ENCODE measurements at places on chromosomes 7 and 10. TPM values are rescaled to one million over a fixed set of nuclear protein-coding genes. Genes with fewer than 3 reads are reported as not detected.
A peak's percentile ranks its signal among the peaks of the same experiment; 100 is the strongest.

The HSPA14 gene
- total RNA-seq: 23.1 TPM

DNA sequence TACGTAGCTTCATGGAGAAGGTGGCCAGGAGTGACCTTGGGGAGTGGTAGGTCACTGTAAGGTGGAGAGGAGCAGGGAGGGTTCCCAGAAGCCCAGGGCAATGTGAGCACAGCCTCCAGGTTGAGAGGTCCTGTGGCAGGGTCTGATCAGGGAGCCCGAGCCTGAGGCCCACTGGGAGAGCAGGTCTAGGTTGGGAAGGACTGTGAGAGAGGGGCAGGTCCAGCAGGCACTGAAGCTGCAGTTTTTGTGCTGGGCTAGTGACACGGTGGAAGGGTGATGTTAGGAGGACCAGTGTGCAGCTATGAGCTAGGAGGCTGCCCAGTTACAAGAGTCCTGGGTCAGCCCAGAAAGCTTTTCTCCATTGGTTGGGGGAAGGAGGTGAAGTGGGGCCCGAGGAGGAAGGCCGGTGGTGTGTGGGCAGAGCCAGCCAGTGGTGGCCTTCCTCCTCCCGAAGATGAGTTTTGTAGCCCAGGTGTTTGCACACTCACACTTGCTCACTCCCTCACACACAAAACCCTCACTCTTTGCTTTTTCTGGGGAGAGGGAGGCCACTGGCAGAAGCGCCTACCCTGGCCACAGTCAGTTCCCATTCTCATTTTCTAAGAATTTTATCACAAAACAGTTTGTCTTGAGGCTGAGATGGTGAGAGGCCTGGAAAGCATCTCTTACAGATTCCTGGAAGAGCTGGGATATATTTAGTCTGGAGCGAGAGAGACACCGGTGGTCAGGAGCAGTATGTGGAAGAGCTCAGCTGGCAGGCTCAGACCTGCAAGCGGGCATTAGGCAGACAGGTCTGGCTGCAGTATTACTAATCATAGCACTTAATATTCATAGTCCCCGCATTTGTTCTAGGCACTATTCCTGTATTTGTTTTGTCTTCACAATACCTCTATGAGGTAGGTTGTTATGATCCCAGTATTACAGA is 57.1 kb downstream of the ZNF467 start:
- H3K4me3 ChIP-seq: peak overlapping the region; percentile 1
- no peak for DNase-seq
- peaks cover 17% of the 10 kb centered on the region for H3K4me1 ChIP-seq
- H3K27me3 ChIP-seq: no peaks in the 10 kb centered on the region

- H3K4me3 ChIP-seq: no peak overlapping the region
- H3K4me1 ChIP-seq: no peaks in the 10 kb centered on the region
- DNase-seq: no peak
- H3K27ac ChIP-seq: no peak overlapping the region
- no peaks in the 10 kb centered on the region for H3K36me3 ChIP-seq
These were observed 92.1 kb upstream of the FGFR2 start for GRCh38 chr10:121690152-121690848.

- no peak overlapping the region for H3K4me3 ChIP-seq
- H3K4me1 ChIP-seq: peaks cover 2% of the 10 kb centered on the region
- H3K27me3 ChIP-seq: peaks cover 13% of the 10 kb centered on the region
- DNase-seq: no peak
- H3K27ac ChIP-seq: no peak overlapping the region
These were observed 153.2 kb upstream of the ADCY1 start for GRCh38 chr7:45420843-45421495.

DNA sequence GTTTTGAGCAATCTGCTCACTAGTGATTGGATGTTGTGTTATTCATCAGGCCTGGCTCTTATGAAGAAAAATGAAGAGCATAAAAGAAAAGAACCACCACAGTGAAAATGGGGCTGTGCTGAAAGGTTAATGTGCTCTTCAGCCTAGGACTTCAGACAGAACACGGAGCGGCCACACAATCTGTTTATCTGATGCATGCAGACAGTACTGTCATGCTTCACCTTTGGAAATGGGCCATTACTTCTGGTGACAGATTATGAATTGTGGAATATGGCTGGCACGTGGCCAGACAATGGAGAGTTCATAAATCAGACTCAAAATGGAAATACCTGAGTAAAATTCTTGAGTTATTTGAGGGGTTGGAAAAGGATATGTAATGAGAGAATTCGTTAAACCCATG is 86.0 kb upstream of the NOBOX start:
- H3K36me3 ChIP-seq: no peaks in the 10 kb centered on the region
- H3K27ac ChIP-seq: no peak overlapping the region
- no peak for DNase-seq
- H3K4me1 ChIP-seq: peaks cover 8% of the 10 kb centered on the region
- H3K27me3 ChIP-seq: no peaks in the 10 kb centered on the region

- no peaks in the 10 kb centered on the region for H3K4me1 ChIP-seq
- H3K27me3 ChIP-seq: no peaks in the 10 kb centered on the region
- DNase-seq: no peak
- H3K4me3 ChIP-seq: no peak overlapping the region
- no peaks in the 10 kb centered on the region for H3K36me3 ChIP-seq
- H3K27ac ChIP-seq: no peak overlapping the region
These were observed 53.3 kb upstream of the CTBP2 start for GRCh38 chr10:125213541-125214282.
